ENCODE measurements at places on chromosomes 2 and 18.

DNA sequence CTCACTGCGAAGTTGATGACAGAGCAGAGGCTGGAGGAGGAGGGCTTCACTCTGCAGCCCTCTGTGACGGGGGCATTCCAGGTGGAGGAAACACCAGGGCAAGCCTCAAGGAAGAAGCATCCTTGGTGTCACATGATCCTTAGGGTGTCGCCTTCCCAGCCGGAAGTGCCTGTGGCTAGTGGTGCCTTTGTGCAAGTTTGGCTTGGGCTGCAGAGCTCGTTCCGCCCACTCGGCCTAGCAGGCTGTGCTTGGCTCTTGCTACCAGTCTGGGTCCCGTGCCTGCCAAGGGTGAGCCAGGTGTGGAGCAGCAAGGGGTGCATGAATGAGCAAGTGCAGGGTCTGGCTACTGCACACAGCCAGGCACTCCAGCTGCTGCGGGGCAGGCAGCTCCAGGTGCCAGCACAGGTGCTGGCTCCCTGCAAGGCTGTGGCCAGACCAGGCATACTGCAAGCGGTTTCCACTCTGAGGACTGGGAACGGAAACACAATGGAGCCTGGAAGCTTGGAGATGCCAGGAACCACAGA is 325.3 kb upstream of the SMIM21 start:
- no peak for DNase-seq

GRCh38 chr2:12538138-12538694 is 178.5 kb upstream of the TRIB2 start:
- no peak for DNase-seq

- no peak for DNase-seq
Measured at GRCh38 chr2:120660771-120661459, 74.8 kb upstream of the GLI2 start.

DNA sequence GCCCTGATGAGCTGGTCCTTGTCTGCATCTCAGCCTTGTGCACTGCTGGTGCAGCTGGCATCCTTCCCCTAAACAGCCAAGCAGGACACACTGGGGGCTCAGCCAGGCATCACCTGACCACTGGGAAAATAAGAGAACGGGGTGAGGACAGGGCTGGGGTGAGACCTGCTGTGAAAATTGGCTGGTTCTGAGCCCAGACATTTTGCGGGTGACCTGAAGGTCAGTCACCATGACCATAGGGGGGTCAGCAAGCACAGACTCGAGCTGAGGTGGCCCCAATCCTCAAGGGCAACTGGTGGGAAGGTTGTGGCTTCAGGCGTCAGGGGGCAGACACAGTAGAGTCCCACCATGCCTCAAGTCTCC is 144.9 kb upstream of the TWIST2 start:
- DNase-seq = no peak

- peak; percentile 77 for DNase-seq
Measured at GRCh38 chr2:45964223-45964841, 312.9 kb downstream of the PRKCE start.

- no peak for DNase-seq
Measured at GRCh38 chr18:10286580-10287150, 167.8 kb upstream of the APCDD1 start.

DNA sequence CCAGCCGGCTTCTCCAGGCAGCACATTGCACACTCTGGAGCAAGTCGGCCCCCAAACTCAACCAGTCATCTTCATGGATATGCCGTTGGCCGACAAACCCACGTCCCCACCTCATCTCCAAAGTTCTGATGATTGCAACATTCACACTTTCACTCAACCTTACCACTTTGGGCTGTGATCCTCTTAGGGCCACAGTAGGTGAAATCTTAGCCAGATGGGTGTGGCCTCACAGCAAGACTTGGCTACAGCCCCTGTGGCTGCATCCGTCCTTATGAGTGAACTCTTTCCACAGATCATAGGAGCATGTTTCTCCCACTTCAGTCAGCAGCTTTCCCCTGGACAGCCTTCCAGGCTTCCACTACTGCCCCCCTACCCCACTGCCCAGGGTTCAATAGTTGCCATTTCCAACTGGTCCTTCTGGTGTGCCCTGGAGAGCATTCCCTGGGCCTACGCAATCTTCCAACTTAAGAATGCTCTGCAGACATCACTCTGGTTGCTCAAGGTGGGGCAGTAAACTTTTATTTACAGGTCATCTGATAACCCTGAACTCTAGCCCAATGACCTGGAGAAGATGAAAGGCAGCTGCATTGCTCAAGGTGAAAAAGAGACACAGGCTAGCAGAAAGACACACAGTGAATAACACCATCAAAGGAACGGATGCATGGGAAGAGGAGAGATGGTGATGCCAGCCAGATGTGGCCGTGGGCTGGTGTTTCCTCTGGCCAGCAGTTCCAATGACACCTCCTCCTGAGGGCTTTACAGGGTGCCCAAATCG is 34.5 kb downstream of the ARL4C start:
- DNase-seq = no peak

Measured in NCI-H460 (cell line).